ENCODE measurements at places on chromosomes 5 and 9. TPM values are rescaled to one million over a fixed set of nuclear protein-coding genes. Genes with fewer than 3 reads are reported as not detected.

Gene LRRC19
- not detected for total RNA-seq

Gene TRIM41
- 15.9 TPM for total RNA-seq

Gene MTX3
- total RNA-seq = 10.8 TPM

Gene NR2F1-AS1
- 45.1 TPM for total RNA-seq

Gene TNFAIP8
- total RNA-seq = 44.8 TPM

Gene BTNL8
- total RNA-seq = not detected

Gene TIMD4
- not detected for total RNA-seq

Gene SPATA31C2
- total RNA-seq = not detected

Gene SARDH
- 4.9 TPM for total RNA-seq

Gene GDNF
- total RNA-seq = 0.65 TPM

Gene SHROOM1
- total RNA-seq = 2.6 TPM

Gene OTP
- not detected for total RNA-seq

Gene SEMA4D
- 0.09 TPM for total RNA-seq

Gene CCNO
- not detected for total RNA-seq

Gene WHRN
- 2.3 TPM for total RNA-seq

Gene RNF180
- total RNA-seq = 0.74 TPM

Gene TAF11L2
- not detected for total RNA-seq

Gene PCDHGA3
- total RNA-seq = 1.4 TPM

Data from smooth muscle cell of bladder (primary cell).